ENCODE measurements at places on chromosomes 1 and 21.

DNA sequence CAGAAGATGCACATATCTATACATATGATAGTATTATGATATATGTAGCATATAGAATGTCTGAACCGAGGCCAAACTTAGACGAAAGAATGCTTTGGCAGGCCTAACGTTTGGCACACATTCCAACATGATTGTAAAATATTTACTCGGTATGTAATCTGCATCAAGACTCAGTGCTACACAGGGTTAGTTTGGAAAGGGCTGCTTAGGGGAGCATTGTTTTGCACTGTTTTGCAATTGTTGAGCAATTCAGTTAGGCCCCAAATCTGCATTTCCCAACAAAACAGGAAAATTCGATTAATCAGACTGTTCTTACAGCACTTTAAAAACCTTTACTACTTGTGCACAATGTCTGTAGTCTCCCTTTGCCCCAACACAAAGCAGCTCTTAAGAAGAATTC, 216.0 kb upstream of the NEGR1 start:
- peak; percentile 92 for DNase-seq

- DNase-seq, result no peak
Measured at GRCh38 chr1:159088546-159089183, 12.1 kb upstream of the AIM2 start.

GRCh38 chr1:23210351-23210785, 6.9 kb downstream of the HTR1D start:
- no peak for DNase-seq

GRCh38 chr21:24147674-24148073, 1459.6 kb downstream of the MRPL39 start:
- no peak for DNase-seq

DNA sequence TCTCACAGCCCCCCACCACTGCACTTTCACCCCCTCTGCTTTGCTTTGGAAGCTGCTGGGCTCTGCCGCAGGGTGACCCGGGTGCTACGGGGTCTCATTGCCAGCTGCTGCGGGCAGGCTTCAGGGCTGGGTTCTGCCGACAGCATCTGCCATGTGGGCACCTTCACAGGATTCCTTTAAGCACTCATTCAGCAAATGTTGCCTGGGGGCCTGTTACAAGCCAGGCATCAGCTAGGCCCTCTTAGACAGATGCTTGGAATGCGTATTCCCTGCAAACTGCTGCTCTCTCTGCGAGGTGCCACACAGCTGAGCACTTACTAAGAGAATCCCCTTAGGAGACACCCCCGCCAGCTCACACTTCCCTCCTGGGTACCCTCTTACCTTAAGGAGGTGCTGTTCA, 29.2 kb downstream of the COL16A1 start:
- DNase-seq, result no peak

DNA sequence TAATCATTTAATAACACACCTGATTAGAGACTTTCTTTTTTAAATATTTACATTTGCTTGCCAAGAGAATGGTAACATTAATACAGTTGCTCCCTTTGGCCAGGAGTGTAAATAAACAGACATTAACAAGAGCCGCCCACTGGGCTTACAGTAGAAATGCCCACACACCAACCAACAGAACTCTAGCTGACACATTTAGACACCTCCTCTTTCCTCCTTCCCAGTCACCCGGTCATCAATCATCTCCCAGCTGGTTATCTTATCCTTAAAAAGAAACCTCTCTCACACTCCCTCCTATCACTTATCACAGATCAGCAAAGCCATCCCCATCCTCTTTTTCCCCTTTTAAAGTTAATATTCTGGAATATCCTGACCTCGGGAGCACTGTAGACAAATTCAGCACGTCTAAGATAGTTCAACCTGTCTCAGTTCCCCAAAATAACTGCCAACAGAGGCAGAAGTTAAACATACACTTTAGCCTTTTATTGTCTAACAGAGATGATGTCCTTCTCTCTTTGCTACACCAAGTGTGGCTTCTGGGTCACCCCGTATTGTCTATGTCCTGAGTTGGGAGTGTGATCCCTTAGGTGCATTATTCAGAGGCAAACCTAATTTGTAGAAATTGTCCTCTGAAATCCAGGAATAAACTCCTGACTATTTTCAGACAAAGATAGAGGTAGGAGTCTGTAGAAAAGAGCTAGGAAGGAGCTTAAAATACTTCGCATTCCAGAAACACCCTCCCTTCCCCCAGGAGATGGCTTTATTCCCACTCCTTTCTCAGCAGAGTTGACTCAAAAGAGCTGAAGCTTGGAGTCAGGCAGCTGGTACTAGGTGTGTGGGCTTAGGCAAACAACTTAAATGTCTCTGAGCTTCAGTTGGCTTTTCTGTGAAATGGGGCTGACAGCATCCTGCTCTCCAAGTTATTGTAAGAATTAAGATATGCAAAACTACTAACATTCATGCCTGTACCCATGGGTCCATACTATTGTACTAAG, 8.8 kb downstream of the MYCL start:
- peak; percentile 84 for DNase-seq

DNA sequence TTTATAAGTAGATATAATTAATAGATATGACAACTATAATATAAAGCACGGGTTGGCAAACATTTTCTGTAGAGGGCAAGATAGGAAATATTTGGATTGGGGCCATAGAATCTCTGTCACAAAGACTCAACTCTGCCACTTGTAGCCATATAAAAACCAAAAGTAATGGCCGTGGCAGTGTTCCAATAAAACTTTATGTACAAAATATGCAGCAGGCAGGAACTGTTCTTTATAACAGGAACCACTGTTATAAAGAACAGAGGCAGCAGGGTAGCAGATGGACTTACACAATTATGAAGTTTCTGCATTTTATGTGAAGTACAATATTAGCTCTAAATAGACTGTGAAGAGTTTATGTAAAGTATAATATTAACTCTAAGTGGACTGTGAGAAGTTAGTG, 16.9 kb upstream of the QSOX1 start:
- DNase-seq, result no peak

DNA sequence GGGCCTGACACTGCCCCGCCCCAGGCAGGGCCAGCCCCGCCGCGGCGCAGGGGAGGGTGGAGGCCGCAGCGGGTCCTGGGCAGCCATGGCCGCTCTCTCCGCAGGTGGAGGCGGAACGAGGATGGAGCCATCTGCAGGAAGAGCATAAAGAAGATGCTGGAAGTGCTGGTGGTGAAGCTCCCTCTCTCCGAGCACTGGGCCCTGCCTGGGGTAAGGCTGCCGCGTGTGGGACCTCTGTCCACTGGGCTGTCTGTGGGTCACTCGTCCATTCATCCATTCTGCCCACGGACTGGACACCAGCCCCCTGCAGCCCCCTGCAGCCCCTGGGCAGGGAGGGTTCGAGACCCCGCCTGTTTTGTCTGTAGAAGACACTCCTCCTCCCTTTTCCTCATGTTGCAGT, 18.4 kb upstream of the LRRC3 start:
- DNase-seq, result no peak

DNA sequence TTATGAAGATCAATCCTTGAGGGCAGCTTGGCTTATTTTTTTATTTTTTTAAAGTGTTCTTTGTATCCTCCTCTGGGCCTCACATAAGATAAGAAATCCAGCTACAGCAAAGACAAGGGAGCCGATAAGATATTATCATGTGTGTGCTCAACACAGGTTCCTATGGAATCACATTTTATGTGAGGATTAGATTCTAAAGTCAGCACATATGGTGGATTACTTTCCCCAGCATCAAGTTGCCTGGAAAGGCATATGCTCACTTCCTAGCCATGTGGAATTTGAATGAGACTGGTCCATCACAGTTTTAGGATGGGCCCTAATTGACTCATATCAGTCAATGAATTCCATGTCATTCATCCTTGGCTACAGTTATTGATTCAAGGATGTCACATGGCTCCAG, 456.9 kb upstream of the LRRC7 start:
- no peak for DNase-seq

DNA sequence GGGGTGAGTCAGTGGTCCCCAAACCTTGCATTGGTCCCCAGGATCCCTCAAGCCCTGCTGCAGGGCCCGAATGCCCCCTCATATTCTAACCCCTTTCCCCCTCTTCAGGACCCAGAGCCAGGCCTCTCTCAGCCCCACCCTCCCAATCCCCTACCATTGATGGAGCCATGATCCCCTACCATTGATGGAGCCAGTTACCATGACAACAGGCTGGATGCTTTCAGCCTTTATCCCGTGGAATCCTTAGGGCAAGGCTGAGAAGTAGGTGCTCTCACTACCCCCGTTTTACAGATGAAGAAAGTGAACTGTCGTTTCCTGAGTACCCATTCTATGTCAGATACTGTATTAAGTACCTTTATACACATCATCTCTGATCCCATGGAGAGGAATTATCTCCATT, 70.8 kb downstream of the EPHB2 start:
- DNase-seq, result no peak

- peak; percentile 37 for DNase-seq
Measured at GRCh38 chr21:38170283-38170682, 86.5 kb upstream of the KCNJ15 start.

DNA sequence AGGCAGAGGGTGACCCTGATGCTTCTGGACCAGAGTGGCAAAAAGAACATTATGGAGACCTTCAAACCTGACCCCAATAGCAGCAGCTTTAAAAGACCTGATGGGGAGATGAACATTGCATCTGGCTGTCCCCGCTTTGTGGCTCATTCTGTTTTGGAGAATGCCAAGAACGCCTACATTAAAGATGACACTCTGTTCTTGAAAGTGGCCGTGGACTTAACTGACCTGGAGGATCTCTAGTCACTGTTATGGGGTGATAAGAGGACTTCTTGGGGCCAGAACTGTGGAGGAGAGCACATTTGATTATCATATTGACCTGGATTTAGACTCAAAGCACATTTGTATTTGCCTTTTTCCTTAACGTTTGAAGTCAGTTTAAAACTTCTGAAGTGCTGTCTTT, 45.8 kb downstream of the TRAF5 start:
- no peak for DNase-seq

DNA sequence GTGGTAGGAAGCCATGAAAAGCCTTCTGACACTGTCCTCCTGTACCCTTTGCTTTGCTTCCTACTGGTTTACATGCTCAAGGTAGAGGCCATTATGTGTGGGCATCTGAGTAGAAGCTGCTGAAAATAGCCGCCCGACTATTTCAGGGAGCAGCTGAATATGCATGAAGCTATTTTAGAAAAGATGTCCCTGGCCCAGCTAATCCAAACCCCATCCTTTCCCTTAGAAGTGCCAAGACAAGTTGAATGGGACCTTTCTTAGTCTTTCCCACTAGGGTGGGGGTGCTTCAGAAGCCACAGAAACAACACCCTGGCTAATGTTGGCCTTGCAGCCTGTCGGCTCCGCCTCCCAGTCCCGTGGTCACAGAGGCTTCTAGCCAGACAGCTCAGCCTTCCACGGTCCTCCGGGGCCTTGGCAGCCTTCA, 205.1 kb upstream of the EDN2 start:
- DNase-seq, result no peak

- DNase-seq, result no peak
Measured at GRCh38 chr1:66084442-66084841, 291.7 kb downstream of the PDE4B start.

- DNase-seq, result no peak
Measured at GRCh38 chr1:70503358-70503757, 92.3 kb downstream of the CTH start.

- DNase-seq, result peak; percentile 77
Measured at GRCh38 chr1:155226188-155226909, 17.9 kb downstream of the MTX1 start.

DNA sequence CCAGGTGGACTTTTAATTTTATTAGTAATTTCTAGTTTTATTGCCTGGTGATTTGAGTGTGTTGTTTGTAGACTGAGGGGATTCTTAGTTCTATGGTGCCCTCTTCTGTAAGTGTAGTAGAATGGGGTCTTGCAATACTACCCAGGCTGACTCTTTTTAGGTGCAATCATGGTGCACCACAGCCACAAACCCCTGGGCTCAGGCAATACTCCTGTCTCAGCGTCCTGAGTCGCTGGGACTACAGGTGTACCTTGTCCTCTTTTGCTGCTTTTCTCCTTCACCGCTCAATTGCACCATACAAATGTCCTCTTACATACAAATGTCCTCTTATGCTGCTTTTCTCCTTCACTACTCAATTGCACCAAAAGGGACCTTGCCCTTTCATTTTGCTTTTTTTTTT, 43.1 kb downstream of the SCP2 start:
- peak; percentile 59 for DNase-seq

- DNase-seq, result no peak
Measured at GRCh38 chr21:44360159-44360558, 6.7 kb downstream of the TRPM2 start.

DNA sequence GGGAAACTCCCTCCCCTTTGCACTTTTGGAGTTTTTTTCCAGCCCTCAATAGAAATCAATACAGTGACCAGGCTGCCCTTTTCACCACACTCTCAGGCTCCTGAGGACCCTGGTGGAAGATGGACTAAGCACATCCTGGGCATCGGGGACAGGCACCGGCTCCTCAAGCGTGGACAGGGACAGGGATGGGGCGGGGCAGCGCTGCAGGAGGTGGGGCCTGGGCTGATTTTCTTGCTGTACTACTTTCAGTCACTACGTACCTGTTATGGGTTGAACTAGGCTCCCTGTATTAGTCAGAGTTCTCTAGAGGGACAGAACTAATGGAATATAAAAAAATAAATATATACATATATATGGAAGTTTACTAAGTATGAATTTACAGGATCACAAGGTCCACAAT, 2.5 kb downstream of the MX2 start:
- no peak for DNase-seq

- no peak for DNase-seq
Measured at GRCh38 chr1:101451888-101452287, 215.1 kb downstream of the S1PR1 start.

GRCh38 chr1:51858892-51859291, 19.6 kb downstream of the NRDC start:
- no peak for DNase-seq

GRCh38 chr1:84936116-84936810, 43.3 kb upstream of the LPAR3 start:
- DNase-seq, result peak; percentile 83

- no peak for DNase-seq
Measured at GRCh38 chr1:2803086-2803930, 1.8 kb upstream of the TTC34 start.

- DNase-seq, result no peak
Measured at GRCh38 chr21:33327792-33328433, 3.1 kb downstream of the IFNAR1 start.

DNA sequence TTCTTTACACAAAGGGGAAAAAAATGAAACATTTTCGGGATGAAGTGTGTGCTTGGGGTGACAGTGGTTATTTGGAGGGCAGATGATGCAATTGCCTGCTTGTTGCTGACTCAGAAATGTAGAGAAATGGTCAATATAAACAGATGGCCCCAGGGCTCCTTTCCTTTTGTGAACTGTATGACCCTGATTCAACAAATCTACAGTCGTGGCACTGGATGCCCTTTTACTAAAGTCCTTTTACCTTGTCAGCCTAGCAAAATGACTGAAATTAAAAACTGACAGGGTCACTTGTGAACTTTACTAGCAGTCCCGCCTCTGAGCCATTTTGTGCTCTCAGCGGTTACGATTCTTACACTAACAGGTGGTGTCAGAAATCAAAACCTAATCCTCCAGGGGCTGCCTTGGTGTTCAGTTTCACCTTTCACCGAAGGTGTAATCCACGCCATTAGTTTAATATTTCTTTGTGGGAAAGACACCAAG, 49.8 kb downstream of the GREM2 start:
- peak; percentile 7 for DNase-seq
